Muscle of leg (tissue), 16 donors: ENCODE measurements at places on chromosomes 5 and 9.

DNA sequence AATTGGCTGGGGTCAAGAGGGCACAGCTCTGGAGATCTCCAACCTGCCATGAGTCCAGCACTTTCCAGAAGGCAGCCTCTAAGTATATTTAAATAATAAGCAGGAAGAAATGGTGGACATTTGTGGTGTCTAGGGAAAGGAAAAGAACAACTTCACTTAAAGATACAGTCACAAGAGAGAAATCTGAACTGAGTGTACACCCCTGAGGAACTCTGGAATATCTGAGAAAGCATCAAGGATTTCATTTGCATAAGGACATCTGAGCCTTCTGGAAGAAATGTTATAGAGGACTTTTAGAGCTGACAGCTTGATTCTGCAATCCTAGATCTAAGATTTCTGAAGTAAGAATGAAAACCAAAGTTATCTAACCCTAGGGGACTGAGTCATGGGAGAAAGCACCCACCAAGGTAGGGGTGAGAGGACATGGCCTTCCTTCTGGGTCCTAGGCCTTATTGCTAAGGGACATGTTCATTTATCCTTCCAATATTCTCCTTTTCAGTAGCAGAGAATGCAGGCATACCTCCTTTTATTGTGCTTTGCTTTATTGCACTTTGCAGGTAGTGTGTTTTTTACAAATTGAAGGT is 253.4 kb upstream of the SLC24A2 start:
- no peak for DNase-seq

DNA sequence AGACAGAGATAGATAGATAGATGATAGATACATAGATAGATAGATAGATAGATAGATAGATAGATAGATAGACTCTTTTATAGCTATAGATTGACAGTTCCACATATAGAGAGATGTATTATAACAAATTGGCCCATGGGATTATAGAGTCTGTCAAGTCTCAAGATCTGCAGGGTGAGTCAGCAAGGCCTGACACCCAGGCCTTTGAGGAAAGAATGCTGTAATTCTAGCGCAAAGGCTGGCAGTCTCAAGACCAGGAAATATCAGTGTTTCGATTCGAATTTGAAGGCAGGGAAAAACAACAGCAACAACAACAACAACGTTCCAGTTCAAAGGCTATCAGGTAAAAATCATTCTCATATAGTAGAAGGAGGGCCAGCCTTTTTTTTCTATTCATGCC is 339.2 kb upstream of the CDH9 start:
- DNase-seq = no peak

- no peak for DNase-seq
Observed at GRCh38 chr5:150256410-150257064, 33.0 kb downstream of the CAMK2A start.

- DNase-seq = peak; percentile 74
Observed at GRCh38 chr5:98796197-98796972, 22.9 kb downstream of the RGMB start.

- no peak for DNase-seq
Observed at GRCh38 chr9:72932619-72933018, 20.2 kb downstream of the ALDH1A1 start.

DNA sequence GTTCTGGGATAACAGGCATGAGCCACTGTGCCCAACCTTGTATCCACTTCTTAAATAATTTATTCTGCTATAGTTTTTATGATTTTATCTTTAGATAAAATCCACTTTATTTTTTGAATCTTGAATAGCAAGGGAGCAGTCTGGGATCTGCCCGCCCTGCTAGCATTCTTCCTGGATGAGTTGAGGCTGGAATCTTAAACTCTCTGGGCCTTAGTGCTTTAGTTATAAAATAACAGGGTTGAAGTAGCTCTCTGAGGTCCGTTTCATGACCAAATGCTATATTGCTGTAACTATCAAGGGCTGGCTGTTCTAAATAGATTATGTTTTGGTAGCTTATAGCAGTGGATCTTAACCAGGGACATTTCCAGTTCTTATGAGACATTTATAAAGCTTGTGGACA is 20.8 kb downstream of the ACER2 start:
- DNase-seq = no peak
